Urothelium cell line (cell line): ENCODE measurements at places on chromosomes 11 and 22.

DNA sequence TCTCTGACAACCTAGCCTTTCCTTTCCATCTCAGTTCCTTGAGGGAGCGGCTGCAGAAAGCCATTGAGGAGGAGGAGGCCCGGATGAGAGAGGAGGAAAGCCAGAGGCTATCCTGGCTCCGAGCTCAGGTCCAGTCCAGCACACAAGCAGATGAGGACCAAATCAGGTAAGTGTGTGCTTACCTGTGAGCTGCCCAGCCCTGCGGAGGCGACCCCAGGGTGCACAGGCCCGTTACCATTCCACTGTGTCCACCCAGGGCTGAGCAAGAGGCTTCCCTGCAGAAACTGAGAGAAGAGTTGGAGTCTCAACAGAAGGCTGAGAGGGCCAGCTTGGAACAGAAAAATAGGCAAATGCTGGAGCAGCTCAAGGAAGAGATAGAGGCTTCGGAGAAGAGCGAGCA lies 63.1 kb downstream of the CEP164 start:
- DNase-seq: no peak

GRCh38 chr11:1219446-1219833 lies 3.4 kb upstream of the MUC5B start:
- no peak for DNase-seq

GRCh38 chr22:29078036-29078868 lies 5.4 kb downstream of the KREMEN1 start:
- no peak for DNase-seq

DNA sequence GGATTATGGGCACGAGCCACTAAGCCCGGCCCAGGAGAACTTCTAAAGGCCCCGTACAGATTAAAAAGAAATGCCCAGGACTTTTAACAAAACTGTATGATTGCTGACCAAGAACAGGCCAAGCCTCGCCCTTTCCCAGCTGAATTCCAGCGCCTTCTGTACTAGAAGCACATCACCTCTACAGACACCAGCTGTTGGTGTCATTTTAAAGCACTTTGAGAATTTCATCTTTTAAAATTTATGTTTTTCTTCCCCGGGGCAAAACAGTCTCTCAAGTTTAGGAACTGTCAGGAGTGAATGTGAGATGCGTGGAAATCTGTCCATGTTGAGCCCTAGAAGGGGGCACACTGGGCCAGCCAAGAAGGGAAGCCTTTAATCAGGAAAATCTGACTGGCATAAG lies 362.4 kb downstream of the LARGE1 start:
- DNase-seq: no peak

DNA sequence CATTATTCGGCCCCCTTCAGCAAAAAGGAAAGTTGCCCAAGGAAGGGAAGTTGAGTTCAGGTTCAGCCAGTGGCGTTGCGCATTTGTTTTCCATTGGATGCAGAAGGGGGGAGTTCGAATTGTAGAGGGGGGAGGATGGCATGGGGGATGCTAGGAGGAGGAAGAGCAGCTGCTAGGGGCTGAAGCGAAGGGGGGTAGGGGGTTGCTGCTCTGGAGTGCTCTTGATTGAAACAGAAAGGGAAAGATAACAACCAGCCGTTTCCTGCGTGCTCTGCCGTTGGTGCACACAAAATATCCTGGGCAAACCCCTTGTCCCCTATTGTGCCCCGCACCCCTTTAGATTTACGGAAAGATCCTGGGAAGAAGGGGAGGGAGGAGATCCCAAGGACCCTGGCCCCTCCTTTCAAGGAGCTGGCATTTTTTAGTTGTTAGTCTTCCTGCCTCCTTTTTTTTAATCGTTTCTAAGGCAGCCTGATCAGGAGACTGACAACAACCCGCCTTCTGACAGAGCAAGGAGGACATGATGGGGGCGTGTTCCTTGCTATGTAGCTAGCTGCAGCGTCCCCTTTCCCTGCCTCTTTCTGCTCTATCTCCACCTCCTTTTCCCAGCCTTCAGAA lies 2.1 kb downstream of the KMT2A start:
- peak; percentile 36 for DNase-seq

- no peak for DNase-seq
Measured at GRCh38 chr22:27196606-27197005, 539.2 kb downstream of the MIAT start.

DNA sequence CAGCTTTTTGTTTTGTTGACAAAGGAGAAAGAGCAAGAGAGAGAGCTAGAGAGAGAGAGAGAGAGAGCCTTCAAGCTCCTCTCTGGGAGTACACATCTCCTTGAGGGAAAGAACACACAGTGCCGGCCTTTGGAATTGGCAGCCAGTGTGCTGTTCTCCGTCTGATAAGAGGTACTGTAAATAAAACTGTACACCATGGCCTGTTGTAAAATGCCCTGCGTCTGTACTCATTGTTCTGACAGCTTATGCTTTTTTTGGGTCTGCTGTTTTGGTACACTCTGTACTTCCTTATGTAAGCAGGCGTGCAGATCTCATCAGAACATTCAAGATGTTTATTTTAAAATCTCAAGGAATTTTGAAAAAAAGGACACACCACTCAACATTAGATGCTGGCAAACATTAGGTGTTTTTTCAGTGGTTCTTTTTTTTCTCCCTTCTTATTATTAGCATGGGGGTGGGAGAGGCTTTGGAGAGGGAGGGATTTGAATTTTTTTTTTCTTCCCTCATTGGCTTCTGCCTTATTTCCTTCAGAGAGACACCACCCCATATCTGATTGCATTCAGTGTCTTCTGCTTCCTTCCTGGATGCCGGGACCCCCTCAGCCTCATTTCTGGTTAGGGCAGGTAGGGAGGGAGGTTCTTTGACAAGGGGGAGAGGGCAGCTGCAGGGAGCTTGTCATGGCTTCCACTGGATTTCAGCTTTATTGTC lies 116.8 kb upstream of the NNMT start:
- no peak for DNase-seq
